ENCODE measurements at places on chromosomes 2 and 18. TPM values are rescaled to one million over a fixed set of nuclear protein-coding genes. Genes with fewer than 3 reads are reported as not detected.

DNA sequence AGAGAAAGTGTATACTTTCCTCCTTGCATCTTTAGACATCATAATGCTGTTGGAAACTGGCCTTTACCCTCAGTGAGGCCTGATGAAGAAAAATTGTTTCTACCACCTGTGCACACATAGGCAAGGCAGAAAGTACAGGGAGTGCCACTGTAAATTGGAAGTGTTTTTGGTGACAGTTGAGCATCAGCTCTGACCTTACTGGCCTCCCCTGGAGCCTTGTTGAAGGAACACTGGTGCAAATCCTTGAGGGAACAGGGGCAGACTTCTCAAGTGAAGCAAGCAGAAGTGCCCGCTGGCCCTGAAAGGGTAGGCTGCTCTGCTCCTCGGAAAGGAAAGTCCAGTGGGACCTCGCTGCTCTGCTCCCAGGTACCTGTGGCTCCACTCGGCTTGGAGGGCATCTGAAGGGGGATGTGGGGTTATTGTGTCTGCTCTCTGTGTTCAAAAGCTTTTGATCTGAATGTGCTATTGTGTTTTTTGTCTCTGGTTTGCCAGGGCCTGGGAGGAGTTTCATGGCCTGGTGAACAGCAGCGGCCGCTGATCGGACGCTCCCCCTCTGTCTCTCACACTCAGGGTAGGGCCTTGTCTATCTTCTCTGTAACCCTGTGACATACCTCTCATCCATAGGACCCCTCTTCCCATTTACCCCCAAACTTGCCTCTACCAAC lies 23.4 kb downstream of the EIF4E2 start:
- DNase-seq: no peak

Gene CNTNAP5
- not detected for total RNA-seq

Gene PMAIP1
- total RNA-seq: 37.9 TPM

DNA sequence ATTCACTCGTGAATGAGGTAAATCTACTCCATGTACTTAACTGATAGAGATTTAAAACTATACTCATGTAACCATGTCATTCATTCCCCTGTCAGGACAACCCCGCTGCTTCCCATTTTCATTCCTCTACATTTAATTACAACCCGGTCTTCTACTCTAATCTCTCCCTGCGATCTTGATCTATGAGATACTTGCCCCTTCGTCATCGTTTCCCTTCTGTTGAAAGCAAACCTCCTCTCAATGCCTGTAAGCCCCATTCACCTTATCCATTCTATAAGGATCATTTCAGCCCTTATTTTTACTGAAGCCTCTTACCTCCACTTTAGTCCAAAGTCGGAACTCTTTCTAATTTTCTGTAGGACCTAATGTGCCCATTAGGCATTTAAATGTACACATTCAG lies 492.6 kb downstream of the DPP10 start:
- no peak for DNase-seq

Gene MYO7B
- 5.8 TPM for total RNA-seq

DNA sequence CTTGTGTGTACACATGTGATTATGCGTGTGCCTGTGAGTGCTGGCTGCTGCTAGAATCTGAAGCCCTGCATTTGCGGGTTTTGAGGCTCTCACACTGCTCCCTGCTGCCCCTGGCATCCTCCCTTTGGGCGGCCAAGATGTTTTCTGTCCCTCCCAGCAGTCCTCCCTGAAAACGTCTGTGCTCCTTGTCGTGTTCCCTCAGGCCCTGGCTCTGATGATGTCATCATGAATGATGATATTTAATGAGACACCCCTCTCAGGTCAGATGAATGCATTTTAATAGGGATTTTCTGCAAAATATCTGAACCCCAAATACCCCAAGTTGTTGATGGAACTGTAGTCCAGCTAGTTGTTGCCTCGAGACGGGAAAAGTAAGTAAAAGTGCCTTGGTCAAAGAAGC lies 73.1 kb downstream of the TSHZ1 start:
- DNase-seq: no peak

- no peak for DNase-seq
Observed at GRCh38 chr2:58895857-58896256, 654.7 kb upstream of the FANCL start.

DNA sequence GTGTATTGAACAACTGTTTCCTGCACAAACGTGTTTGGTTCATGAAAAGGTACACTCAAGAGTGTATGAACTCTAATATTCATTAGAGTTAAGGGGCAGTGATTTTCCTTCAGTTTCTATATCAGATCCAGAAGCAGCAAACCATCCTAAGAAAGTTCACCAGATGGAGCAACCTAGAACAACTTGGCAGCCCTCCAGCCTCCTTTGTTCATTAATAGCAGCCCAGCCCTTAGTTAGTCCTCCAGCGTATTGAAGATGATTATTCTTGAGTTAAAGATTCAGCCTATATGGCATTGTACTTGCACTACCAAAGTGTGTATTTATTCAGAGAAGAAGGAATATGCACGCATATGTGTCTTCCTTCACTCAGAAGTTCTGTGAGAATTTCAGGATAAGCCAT lies 365.5 kb downstream of the SETBP1 start:
- no peak for DNase-seq

Gene TGFA
- total RNA-seq: 8.1 TPM

Gene SCYGR4
- total RNA-seq: not detected

DNA sequence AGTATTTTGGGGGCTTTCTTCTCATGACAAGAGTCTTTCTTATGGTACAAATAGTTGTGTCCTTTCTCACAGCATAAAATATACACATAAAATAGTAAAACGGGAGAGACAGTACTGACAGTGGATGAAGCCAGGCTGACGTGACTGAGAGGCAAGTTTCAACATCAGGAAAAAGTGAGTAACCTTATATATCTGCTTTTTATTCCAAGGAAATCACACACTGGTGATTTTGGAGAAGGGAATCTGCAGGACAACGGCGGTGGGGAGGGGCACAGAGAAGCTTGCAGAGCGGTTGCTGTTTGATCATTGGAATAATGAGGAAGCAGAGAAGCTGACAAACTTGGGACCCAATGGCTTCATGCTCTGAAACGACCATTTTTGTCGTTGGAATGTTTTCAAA lies 130.6 kb upstream of the ZNF236 start:
- no peak for DNase-seq

Data from M059J (cell line).